ENCODE measurements at places on chromosomes 11 and 22.

GRCh38 chr11:11968511-11969280 is 39.7 kb downstream of the DKK3 start:
- DNase-seq = peak; percentile 84

- no peak for DNase-seq
Observed at GRCh38 chr11:21546703-21547102, 646.2 kb upstream of the ANO5 start.

- DNase-seq = no peak
Observed at GRCh38 chr11:130705670-130706421, 210.4 kb downstream of the SNX19 start.

DNA sequence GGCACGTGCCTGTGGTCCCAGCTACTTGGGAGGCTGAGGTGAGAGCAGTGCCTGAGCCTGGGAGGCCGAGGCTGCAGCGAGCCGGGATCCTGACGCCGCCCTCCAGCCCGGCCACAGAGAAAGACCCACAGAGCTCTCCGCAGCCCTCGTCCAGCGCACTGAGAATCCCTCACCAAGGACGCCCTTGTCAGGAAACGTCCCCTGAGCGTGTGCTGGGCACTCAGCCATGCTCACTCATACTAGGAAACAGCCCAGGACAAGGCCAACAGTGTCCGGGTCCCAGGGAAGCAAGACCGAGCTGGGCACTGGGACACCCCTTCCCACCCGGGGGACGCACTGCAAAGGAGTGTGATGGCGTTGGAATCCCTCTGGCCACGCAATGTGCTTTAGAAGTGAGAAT is 14.5 kb downstream of the DEAF1 start:
- DNase-seq = no peak

GRCh38 chr11:126054408-126054807 is 8.3 kb downstream of the CDON start:
- DNase-seq = no peak

DNA sequence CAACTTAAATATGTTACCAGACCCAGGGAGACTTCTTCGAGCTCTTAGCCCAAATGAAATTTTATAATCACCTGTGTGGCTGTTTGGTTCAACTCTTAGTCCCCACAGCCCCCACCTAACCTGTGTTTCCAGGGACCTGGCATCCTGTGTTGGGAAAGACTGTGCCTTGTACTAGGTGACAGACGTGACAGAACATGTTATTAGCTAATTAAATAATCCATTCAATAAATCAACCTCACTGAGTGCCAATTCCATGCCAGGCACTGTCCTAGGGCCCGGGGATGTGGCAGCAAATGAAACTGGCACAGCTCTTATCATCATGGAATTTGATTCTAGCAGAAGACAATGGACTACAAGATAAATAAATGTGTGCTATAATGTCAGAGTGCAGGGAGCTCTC is 431.9 kb downstream of the MIAT start:
- DNase-seq = no peak

DNA sequence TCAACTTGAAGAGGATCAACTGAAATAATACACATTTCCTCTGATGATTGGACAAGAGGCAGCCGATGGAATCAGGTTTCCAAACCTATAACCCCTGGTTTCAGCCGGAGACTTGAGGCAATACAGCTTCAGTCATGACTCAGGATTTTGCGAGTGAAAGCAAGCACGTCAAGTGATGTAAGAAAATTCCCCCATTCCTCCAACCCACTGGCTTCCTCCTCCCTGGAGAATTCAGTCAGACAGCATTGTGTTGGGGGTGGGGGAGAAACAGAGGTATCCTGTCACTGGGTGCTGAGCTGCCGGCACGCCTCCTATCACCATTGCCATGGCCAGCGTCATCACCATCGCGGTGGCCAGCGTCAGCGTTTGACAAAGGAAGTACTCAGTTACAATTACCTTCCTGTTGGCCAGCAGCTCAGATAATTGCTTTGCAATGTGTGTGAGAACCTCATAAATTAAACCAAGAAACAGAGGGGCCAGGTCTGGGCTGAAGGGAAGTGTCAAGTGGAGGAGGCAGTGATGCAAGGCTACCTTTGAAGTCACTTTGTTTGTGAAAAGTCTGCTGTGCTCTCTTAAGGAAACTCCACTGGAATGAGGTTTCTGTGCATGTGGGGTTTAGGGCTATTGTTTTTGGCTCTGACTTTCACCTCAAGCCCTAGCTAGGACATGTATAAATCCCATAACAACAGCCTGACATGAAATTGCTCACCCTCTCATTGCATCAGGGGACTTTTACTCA is 50.2 kb downstream of the LIF start:
- DNase-seq = peak; percentile 98

- no peak for DNase-seq
Observed at GRCh38 chr11:122910775-122911174, 28.2 kb downstream of the JHY start.

GRCh38 chr11:108197351-108197750 is 25.1 kb downstream of the NPAT start:
- no peak for DNase-seq
